ENCODE measurements at places on chromosomes 2 and 18.

- DNase-seq: no peak
These were observed 182.2 kb downstream of the NRP2 start for GRCh38 chr2:205864491-205864890.

DNA sequence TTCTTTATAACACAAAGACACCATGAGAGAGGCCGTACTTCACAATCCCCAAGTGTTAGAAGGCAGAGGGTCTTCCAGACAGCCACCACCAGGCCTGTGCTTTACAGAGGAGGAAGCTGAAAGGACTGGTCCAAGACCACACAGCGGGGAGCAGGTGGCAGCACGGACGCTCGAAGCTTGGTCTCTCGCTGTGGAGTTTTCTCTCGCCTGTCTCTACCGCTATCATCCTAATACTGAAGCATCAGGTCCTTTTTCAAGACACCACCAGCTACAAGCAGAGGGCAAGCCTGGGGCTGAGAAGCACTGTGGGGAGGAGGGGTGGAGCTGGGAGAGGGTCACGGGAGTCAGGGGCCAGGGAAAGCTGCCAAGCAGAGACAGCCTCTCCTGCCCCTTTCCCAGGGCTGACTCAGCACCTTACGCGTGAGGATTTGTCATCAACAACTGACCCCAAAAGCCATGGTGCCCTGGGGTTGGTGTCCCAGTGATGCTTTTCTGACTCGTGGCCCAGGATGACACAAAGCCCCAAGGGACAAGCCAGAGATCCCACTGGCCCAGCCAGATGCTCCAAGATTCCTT, 31.9 kb upstream of the FOSL2 start:
- DNase-seq: no peak

DNA sequence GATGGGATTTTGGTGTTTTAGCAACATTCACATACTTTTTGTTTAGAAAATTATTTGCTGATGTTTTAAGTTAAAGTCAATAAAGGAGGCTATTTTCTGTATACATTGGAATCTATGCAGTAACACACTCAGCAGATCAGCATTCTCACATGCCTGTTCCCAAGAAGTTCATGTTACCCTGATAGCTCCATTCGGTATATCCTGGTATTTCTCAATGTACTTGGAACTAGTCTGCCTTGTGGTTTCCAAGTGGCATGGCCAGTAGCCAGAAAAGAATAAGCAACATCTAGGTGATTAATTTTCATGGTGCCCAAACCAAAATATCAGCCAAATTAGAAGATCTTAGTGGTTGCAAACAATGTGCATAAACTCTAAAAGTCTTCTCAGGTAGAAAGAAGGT, 5.2 kb upstream of the NCAPH start:
- DNase-seq: no peak

DNA sequence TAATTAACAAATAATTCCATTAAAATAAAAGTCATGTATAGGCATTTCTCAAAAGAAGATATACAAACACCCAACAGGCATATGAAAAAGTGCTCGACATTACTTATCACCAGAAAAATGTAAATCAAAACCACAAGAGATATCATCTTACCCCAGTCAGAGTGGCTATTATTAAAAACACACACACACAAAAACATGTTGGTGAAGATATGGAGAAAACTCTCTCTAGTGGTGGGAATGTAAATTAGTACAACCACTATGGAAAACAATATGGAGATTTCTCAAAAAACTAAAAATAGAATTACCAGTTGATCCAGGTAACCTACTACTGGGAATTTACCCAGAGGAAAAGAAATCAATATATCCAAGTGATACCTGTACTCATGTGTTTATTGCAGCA, 966.3 kb upstream of the POU3F3 start:
- DNase-seq: no peak

- no peak for DNase-seq
These were observed 60.6 kb downstream of the ZEB2 start for GRCh38 chr2:144459286-144459685.

DNA sequence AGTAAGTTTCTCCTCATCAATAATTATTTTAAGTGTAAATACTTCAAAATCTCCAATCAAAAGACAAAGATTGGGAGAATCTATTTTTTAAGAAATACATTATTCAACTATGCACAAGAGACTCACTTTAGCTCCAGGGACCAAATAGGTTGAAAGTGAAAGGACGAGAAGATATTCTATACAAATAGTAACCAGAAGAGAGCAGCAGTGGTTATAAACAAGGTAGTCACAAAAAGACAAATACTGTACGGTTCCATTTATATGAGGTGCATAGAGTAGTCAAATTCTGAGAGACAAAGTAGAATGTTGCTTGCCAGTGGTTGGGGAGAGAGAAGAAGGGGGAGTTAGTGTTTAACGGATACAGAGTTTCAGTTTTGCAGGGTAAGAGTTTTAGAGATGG, 69.8 kb downstream of the POU3F3 start:
- no peak for DNase-seq

DNA sequence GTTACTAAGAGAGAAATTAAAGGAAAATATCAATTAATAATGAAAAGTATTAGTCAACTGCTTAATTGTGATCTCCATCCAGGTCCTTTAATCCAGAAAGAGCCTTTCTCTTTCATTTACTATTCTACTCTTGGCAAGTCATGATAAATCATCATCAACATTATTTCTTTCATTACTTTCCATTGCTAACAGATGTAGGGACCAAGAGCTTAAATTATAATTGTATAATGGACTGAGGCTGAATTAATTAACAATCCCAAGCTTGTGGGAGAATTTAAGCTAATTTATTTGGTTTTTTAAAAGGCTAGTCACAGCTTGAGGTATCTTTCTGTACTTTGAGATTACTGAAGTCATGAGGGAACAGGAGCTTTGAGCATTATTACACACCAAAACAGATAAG, 223.9 kb downstream of the ERBB4 start:
- DNase-seq: no peak

DNA sequence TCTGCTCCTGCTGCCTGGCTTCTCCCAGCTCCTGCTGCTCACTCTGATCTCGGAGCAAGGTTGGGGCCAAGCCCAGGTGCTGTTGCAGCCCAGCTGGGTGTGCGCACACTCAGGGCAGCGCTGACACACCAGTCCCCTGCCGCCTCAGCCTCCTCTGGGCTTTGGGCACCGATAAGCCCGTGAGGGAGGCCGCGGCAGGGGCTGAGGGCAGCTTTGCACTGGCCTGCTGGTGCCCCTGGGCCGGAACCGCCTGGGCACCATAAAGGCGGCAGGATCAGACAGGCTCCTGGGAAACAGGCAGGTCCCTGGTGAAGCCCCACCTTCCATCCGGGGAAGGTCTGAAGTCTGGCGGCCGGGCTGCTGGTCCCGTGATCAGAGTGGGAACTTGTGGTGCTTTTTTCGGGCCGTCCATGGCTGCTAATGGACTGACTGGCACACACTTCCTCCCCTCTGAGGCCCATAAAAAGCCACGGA, 14.1 kb upstream of the EML6 start:
- no peak for DNase-seq

DNA sequence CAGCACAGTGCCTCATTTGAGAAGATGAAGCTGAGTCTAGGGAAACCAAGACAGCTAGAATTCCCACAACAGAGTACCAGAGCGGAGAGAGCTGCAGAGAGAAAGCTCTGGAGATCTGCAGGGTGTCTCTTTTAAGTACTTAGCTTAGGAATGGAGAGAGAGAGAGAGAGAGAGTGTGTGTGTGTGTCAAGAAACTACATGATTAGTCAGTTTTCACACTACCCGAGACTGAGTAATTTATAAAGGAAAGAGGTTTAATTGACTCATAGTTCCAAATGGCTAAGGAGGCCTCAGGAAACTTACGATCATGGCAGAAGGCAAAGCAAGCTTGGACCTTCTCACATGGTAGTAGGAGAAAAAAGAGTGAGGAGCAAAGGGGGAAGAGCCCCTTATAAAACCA, 64.0 kb downstream of the HIBCH start:
- DNase-seq: no peak

- no peak for DNase-seq
These were observed 195.7 kb downstream of the ZFP36L2 start for GRCh38 chr2:43030551-43031307.

GRCh38 chr2:157830696-157831570, 45.2 kb downstream of the ACVR1 start:
- DNase-seq: no peak

DNA sequence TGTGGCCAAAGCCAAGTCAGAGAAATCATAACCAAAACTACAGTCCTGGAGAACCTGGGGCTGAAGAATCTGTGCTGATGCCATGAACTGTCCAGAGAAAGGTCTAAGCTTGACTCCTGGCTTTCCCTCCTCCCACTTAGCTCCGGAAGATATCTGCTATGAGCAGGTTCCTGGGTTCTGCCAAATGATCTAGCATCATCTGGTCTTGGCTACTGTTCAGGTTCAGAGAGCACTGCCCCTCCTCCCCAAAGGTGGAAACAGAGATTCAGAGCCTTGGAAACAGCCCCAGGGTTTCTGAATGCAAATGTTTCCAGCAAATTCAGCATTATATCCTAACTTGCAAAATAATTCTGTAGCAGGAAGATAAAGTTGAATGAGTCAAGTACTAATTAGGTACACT, 219.2 kb upstream of the SP5 start:
- DNase-seq: no peak

- DNase-seq: no peak
These were observed 680 bp downstream of the DTNB start for GRCh38 chr2:25672494-25673299.

GRCh38 chr2:164644036-164644700, 22.9 kb upstream of the GRB14 start:
- no peak for DNase-seq

DNA sequence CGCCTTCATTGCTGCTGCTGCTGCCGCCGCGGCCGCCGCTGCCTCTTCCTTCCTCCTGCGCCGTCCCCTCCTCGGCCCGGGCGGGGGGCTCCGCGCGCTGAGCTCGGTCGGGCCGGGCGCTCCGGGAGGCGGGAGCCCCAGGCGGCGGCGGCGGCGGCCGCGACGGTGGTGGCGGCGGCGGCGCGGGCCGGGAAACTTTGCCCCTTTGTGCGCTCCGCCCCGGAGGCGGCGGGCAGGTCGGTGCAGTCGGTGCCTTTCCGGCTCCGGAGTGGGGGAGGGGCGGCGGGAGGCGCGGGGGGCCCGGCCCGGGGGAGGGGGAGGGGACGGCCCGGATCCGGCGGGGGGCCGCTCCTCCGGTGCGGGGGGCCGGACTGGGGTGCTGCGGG, 205 bp downstream of the TET3 start:
- DNase-seq: no peak

- DNase-seq: no peak
These were observed 3.4 kb downstream of the SLC66A2 start for GRCh38 chr18:79947881-79948610.

DNA sequence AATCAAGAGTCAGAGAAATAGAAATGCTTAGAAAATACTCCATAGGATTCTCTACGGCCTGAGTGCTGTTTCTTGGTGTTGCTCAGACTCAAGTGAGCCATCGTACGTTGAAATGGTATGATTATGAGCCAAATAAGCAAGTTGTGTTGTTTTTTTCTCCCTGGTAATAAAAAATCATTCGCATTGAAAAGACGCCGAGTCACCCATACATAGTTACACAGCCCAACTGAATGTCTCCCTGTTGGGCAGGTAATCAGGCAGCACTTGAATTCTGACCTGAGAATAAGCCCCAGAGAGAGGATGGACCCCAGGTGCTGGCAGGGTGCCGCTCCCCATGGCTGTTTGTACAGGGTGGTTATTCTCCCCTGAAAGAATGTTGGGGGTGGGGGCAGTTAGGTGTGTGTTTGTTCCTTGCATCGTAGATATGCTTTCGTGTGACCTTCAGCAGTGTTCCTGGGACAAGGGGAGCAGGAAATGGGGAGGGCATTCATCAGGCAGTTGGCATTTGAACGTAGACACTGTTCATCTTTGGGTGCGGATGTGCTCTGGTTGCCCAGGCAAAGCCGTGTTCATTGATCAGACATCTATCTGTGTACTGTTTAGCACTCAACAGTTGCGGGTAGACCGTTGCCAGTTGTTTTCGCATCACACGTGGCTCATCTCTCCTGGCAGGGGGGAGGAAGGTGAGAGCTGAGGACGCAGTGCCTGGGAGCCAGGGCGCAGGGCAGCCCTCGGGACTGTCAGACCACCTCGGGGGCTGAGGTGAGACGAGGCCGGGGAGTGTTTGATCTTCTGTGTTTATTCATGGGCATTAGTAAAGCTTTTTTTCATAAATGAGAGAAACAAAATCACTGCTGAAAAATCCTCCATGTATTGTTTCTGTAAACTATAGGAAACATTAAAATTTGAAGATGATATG, 27.3 kb downstream of the MTCL1 start:
- DNase-seq: no peak
